Activated CD4-positive, alpha-beta T cell treated with anti-CD3 and anti-CD28 coated beads for 4 hours (primary cell): ENCODE measurements at places on chromosomes 6 and 20.

- DNase-seq: no peak
These were observed 218.3 kb downstream of the PREX1 start for GRCh38 chr20:48609491-48609978.

GRCh38 chr6:163352011-163352685 is 62.4 kb upstream of the QKI start:
- DNase-seq: no peak

DNA sequence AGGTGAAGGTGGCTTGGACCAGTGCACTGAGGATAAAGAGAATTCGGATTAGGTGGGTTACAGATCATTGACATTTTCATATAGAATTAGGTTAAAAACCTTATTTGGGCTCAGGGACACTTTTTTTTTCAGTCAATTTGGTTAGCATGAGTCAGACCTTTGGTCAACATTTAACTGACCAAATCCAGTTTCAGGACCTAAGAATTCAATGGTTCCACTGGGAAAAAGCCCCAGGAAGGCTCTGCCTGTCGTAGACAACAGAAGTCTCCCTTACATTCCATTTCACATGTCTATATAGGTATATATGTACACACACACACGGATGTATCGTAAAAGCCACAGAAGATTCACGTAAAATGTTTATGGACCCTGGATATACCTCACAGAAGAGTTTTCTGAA is 184.2 kb upstream of the RREB1 start:
- no peak for DNase-seq

DNA sequence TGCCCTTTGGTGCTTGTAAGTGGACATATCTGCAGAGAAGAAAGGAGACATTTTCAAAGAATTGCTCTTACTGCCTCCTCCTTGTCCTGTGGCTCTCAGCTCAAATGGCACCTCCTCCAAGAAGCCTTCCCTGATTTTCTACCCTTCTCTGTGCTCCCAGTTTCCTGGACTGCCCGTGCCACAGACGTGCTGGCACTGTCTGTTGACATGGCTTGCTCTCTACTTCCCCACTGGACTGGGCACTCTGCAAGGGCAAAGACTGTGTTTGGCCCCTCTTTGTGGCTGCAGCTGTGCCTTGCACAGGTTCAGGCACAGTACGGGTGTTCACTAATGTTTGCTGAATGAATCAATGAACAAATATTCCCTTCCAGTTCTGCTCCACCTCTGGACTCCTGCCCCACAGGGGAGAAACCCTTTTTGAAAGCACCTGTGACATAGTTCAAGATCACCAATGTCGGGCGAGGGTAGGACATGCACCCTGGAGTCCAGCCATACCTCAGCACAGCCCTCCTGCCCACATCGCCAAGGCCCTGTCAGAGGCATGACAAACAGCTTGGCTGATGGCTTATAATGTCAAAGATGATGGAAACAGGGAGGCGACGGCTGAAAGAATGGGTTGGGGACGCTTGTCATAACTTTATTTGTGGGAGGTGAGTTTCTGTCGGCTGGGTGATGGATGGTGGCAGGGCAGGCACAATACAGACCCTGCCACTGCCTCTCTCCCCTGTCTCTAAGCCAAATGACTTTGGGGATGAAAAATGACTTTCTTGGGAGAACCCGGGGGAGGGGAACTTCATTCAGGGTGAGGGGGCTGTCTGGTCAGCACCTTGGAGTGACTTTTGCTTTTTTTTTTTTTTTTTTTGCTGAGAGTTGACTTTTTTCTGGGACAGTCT is 15.6 kb upstream of the CTNNBL1 start:
- DNase-seq: no peak

DNA sequence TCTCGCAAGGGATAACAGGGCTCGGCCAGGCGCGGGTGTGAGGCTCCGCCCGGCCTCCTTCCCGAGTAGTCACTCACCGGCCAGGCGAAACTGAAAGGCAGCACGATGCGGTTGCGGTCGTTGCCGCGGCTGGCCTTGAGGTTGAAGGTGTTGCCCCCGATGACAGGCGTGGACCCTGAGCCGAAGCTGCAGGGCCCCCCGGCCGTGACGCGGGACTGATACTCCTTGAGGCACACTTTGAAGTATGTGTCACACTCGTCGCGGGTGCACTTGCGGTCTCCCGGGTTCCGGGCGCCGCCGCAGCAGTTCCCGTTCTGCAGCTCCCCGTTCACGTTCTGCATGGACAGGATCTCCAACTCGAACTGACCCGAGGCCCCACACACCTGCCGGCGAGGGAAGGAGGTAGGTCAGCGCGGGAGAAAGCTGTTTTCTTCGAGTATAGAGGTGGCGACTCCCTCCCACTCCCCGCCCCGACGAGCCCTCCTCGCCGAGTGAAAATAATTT is 1.1 kb downstream of the JAG1 start:
- no peak for DNase-seq

- no peak for DNase-seq
These were observed 121.2 kb downstream of the PXDC1 start for GRCh38 chr6:3630258-3630835.

DNA sequence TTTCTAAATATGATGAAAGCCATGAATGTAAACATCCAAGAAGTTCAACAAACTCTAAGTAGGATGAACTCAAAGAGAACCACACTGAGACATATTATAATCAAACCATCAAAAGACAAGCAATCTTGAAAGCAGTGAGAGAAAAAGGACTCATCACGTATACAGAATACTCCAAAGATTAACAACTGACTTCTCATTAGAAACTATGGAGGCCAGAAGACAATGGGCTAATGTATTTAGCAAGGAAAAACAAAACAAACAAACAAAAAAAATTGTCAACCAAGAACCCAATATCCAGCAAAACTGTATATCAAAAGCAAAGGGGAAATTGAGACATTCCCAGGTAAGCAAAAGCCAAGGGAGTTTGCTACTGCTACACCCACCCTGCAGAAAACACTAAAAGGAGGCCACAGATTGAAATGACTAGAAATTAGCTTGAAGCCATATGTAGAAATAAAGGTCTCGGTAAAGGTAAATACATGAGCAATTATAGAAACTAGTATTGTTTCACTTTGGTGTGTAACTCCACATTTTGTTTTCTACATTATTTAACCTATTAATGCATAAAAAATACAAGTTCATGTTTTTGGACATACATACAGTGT is 301.1 kb upstream of the QKI start:
- no peak for DNase-seq

DNA sequence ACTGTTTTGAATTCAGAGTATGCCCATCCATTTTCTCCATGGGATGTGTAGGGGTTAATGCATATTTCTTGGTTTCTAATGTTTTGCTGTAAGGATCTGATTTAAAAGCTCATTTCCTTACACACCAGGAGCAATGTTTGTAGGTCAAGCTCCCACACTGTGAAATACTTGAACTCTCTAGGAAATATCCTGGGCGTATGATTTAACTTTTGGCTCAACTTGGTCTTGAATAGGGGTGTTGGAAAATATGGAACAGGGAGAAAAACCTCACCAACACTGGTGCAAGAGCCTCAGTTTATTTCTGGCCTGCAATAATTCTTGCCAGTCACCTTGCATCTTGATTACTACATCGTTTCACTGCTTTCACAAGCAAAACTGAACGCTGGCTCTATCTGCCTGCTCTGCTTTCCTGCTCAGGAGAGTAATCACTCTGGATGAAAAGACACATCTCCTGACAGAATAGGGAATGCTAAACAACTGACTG is 25.1 kb upstream of the RFPL4B start:
- DNase-seq: no peak
